ENCODE measurements at places on chromosomes 16 and 17.

DNA sequence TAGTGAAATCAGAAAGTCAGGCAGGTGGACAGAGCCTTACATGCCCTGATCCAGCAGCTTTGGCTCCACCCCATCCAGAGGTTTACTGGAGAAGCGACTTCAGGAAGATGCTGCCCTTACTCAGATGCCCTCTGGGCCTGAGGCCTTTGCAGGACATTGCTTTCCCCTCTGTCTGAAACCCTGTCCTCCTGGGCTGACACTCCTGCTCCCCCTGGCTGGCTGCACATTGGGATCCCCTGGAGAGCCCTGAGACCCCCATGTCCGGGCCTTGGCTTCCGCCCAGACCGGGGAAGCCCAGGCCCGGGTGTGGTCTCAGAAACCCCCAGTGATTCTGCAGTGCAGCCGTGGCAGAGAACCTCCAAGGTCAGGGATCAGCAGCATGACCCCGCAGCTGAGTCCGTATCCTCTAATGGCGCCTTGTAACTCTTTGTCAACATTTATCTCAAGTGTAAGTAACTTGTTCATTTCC is 36.6 kb downstream of the BCO1 start:
- no peak for DNase-seq

DNA sequence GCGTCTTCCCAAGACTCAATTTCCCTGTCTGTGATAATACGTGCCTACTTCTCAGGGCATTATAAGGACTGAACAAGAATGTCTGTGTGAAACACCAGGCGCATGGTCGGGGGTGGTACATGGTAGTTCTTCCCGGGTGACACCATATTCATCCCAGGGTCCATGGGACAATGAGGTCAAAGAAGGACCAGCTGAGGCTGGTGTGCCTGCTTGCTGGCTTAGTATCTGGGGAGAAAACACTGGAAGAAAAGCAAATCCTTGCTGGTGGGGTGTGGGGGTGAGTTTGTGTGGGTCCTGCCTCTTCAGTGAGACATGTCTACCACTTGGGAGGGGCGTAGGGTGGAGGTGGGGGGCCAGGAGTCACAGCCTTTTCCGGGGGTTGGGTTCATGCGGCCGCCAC is 174.2 kb downstream of the RAB11FIP4 start:
- DNase-seq, result no peak

DNA sequence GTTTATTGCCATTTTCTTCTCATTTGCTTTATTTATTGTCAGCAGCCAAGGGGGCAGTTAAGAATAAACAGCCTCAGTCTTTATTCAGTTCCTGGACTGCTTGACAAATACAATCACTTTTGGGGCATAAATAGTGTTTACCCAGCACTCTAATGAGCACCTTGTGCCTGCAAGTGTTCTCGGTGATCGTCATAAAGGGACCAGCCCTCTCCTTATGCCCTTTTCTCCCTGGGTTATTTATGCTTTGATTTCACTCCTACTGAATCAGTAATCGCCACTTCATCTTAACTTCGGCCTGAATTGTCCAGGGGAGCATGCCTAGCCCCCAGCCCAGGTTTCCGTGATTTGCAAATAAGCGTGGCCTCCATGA is 55.7 kb upstream of the CACNG5 start:
- no peak for DNase-seq

GRCh38 chr17:79627184-79627765 is 16.4 kb upstream of the RBFOX3 start:
- DNase-seq, result no peak

DNA sequence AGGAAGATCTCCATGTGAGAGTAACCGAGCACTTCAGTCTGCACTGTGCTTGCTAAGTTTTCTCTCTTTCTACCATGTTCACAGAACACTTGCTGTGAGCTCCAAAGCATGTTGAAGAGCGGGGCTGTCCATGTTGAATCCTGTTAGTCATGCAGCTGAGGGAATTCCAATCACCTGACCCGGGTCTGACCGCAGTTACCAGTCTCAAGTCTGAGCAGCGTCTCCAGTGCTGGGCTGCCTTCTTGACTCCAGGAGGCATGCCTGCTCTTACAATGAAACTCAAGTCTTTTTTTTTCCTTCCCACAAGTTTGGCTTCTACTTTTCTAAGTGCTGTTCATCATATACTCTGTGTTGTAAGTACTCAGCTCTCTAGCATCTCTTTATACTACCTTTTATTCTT is 44.3 kb downstream of the HOXB1 start:
- DNase-seq, result no peak
